NCI-H2107 (cell line): ENCODE measurements at places on chromosomes 5 and 9.

DNA sequence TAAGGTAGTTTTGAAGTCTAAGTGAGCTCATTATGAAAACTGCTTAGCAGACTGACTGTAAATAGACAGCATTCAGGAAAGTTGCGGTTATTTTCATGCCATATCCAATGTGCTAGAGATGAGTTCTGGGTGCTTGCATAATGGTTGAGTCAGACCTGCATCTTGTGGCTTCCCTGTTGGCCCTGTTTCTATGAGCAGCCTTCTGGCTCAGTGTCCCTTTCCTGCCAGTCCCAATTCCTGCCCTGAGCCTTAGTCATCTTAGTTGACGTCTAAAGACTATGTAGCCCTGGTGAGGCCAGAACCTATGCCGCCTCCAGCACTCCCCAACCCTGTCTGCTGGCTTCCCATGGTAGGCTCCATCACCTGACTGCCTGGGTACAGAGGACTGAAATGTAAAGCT, 76.3 kb upstream of the TNFSF8 start:
- DNase-seq = no peak

GRCh38 chr5:67019065-67019845, 177.3 kb downstream of the CD180 start:
- DNase-seq = no peak

DNA sequence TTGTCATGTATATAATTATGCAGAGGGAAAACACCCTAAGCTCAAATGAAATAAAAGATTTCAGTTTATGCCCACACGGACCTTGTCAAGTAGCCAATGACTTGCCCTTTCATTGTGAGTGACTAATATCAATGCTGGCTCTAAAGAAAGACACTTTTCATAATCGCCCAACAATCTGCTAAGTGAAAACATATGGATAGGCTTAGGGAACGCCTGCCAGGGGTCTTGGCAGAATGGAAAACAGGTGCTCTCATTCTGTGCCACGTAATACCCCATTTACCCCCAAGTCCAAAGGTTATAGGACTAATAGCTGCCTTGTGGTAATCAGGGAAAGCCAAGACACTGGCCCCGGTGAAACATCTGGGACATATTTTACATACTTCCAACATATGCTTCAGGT, 157.7 kb downstream of the SLF1 start:
- no peak for DNase-seq

DNA sequence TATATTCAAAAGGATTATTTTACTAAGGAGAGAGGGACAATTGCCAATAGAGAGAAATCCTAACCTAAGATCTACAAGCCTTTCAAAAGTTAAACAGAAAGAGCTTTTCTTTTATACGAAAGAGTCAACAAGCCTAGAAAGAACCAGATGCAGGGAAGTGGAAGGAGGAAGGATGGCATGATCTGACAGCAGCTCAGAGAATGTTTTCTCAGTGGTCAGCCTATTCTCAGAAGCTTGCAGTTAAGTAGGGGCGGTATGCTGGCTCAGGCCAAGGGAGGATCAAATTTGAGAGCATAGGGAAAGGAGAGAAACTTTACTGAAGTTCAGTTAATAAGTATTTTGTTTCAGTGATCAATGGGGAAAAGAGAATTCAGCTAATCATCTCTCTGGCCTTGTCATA, 88.0 kb upstream of the FTMT start:
- no peak for DNase-seq

GRCh38 chr5:125470280-125470902, 724.0 kb upstream of the ZNF608 start:
- DNase-seq = no peak

DNA sequence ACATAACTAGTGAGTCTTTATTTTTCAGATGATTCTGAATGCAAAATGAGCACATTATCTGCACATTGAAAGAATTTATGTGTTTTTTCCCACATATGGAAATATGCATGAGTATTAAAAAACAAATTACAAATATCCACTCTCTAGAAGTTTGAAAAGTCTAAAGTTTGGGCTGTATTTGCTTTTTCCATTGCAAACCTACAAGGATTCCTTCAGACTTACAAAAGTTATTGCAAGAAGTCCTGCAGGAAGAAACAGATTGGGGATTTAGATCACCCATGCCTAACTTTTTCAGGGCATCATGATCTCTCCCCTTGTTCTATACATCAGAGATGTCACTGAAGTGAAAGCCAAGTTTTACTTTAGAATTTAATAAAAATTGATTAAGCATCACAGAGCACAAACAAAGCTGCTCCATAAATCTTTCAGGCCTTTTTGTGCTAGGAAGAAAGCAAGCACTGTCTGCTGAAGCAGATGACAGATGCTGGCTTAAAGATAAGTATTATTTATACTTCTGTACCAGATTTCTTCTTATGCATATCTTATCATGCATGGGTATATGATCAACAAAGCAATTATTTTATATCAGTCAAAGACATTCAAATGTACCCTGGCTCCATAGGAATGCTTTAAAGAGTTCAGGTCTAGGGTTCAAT, 71.7 kb downstream of the NFIB start:
- DNase-seq = no peak
